Neuronal stem cell (in vitro differentiated cells): ENCODE measurements at places on chromosomes 6 and 20.

GRCh38 chr6:86331265-86331840 lies 606.0 kb upstream of the HTR1E start:
- no peak for DNase-seq

DNA sequence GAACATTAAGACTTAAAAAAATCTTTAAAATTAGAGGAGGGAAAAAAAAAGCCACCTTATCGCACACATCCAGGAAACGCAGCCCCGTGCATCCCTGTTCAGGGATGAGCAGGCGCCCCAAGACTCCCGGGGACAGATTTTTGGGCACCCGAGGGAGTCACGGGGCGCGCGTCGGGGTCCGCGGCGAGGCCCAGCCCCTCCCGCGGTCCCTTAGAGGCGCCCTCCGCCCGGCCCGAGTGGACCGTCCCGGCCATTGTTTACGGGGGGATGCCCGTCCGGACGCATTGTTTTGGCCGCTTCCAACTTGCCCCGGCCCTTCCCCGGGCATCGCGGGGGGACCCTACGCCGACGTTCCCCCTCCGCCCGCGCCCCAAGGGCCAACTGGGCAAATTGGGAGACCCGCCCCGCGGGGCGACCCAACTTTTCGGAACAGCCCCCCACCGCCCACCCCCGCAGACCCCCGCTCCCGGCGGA lies 610 bp downstream of the ZNF217 start:
- DNase-seq: no peak

DNA sequence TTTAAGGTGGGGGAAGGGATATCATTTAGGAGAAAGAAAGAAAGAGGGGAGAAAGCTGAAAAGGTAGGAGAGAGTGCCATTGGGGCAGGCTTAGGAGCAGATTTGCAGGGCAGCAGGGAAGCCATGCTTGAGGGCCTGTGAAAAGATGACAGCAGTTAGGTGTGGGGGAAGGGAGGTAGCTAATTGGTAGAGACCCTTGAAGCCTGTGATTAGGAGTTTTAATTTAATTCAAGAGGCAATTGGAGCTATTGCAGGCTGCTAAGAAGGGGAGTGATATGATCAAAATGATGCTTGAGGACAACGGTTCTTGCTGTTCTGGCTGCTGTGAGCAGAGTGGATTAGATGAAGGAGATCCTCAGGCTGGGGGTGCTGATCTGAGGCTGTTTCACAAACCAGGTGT lies 24.5 kb upstream of the SEC63 start:
- no peak for DNase-seq

DNA sequence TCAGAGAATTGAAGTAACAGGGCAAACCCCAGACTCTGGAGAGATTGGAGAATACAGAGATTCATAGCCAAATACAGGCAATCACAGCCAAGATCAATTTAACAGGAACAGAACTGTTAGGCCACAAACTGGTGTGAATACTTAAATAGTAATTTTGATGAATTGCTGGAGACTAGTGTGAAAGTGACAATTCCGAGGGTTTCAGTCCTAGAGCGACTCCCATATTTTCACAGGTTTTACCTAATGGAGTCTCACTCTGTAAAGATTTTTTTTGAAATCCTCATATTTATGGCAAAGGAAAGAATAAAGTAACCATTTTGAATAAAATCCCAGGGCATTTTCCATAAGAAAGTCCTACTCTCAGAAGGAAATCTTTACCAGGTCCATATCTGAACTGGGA lies 135.5 kb downstream of the MMUT start:
- DNase-seq: no peak

- no peak for DNase-seq
These were observed 518.1 kb upstream of the JARID2 start for GRCh38 chr6:14727494-14728395.

GRCh38 chr20:7355051-7355450 lies 585.2 kb downstream of the HAO1 start:
- no peak for DNase-seq

- no peak for DNase-seq
These were observed 132.8 kb downstream of the DOK5 start for GRCh38 chr20:54608039-54608745.

- DNase-seq: no peak
These were observed 120.1 kb upstream of the TCF21 start for GRCh38 chr6:133768656-133769295.

DNA sequence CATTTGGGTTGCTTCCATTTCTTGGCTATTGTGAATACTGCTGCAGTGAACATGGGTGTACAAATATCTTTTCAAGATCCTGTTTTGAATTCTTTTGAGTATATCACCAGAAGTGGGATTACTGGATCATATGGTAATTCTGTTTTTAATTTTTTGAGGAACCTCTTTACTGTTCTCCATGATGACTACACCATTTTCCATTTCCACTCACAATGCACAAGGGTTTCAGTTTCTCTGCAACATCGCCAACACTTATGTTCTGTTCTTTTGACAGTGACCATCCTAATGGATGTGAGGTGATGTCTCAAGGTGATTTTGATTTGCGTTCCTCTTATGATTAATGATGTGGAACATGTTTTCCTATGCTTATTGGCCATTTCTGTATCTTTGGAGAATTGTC lies 214.4 kb upstream of the ZFP64 start:
- DNase-seq: no peak

DNA sequence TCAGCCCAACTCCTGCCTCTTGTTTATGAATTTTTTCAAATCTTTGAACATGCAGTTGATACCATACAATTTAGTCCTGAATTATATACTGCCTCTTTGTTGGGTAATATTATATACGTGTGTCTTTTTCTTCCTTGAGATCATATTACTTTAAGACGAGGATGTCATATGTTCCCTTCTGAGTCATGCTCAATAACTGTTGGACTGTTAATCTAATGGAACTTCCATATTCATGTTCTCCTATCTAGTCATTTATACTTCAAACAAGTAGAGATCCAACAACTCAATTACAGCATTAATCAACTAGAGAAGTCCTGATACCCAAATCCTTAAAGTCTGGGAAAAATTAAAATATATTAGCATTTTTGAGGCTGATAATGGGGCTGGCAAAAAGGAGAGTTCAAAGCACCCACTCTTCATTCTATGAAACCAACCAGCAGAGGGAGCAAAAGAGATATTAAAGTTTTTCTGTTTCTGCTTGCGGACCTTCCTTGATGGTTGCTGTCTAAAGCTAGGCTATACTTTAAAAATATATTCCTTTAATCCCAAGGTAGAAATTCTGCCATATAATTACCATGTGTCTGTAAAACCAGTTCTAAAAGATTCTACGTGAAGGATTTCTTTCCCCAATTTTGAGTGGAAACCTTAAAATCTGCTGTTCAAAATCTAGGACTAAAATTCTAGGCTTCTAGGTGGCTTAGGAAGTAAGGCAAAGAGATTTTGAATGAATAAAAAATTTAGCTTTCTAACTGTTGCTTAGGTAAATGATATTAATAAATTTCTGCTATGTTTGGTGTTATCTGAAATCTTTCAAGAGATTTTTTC lies 498.9 kb downstream of the BCKDHB start:
- peak; percentile 30 for DNase-seq

- no peak for DNase-seq
These were observed 823.2 kb downstream of the DHX35 start for GRCh38 chr20:39785252-39785917.

DNA sequence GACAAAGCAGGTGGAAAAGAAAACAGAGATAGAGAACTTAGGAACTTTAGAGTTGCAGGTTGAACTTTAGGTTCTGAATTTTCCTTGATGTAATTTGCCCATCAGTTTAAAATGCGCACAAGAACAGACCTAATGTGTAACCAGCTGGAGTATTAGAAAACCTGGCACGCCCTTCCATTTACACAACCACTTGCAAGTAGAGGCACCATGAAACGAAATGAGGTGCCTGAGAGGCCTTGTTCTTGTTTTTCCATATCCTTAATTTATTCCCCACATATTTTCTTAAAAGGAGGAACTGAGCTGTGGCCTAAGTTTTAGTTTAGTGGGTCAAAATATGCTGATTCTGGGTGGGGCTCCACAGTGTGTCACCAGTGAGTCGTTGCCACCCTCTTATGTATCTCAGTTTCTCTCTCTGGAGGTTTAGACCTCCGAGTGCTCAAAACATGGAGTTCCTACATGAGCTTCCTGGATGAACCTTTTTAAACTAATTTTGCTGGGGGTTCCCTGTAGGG lies 17.2 kb upstream of the IL22RA2 start:
- DNase-seq: no peak

GRCh38 chr6:82877213-82878195 lies 188.1 kb downstream of the UBE3D start:
- DNase-seq: no peak

DNA sequence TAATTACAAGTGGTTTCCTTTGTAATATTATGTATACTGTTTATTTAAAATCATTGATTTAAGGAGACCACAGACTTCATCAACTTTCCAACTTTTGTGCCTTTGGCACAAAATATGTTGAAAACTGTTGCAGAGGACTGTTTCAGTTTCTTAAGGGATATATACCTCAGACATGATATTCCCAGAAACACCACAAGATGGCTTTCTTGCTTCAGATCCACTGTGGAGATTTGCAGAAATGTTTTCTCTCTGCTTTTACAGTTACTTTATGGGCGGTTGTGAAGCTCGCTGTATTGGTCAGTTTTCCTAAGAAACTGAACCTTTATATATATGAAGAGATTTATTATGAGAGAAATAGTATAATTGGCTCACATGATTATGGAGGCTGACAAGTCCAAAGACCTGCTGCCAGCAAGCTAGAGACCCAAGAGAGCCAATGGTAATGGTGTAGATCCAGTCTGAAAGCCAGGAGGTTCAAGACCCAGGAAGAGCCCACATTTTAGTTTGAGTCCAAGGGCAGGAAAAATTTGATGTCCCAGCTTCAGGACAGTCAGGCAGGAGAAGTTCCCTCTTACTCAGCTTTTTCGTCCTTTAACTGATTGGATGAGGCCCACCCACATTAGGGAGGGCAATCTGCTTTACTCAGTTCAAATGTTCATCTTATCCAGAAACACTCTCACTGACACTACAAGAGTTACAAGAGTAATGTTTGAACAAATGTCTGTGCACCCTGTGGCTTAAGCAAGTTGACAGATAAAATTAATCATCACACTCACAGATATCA lies 12.8 kb downstream of the ME1 start:
- DNase-seq: peak; percentile 9

- DNase-seq: no peak
These were observed 10.8 kb downstream of the HLA-DQB2 start for GRCh38 chr6:32752580-32752979.

DNA sequence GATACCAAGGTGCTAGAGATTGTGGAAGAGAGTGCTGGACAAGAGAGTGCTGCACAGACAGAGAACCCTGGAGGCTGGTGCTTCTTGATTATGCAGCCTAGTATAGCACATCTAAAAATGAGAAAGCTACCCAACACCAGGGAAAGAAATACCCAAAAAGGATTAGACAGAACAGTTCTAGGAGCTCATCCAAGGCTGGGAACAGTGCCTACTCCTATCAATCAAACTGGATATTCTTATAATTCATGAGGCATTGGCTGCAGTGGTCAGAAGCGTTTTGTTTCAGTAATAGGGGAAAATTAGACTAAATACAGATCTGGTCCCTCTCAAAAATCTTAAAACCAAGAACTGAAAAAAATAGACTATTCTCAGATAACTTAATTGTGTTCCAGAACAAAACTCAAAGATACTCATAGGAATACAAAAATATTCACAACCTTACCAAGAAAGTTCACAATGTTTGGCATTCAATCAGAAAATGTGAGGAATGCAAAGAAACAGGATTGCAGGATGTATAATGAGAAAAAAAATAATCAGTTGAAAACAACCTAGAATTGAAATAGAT lies 222.9 kb downstream of the EPHA7 start:
- no peak for DNase-seq

GRCh38 chr6:5518936-5519491 lies 257.7 kb downstream of the FARS2 start:
- DNase-seq: no peak

DNA sequence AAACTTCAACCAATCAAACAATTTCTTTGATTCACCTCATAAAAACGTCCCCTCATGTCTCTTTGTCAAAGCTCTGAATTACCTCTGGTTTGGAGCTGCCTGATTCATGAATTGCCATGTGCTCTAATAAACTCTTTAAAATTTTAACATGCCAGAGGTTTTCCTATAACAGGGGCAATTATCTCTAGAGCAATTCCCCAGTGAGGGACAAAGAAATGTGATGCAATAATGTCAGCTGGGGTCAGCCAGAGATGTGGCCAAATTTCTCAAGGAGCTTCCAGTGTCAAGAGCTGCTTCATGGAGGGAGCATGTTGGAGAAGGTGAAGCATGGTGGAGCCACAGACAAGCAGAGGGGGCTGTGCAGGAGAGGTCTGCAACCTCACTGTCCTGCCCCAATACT lies 38.7 kb upstream of the RFPL4B start:
- DNase-seq: no peak

GRCh38 chr6:100339574-100340255 lies 125.0 kb downstream of the SIM1 start:
- no peak for DNase-seq

GRCh38 chr20:58538752-58539151 lies 23.6 kb upstream of the APCDD1L start:
- no peak for DNase-seq

DNA sequence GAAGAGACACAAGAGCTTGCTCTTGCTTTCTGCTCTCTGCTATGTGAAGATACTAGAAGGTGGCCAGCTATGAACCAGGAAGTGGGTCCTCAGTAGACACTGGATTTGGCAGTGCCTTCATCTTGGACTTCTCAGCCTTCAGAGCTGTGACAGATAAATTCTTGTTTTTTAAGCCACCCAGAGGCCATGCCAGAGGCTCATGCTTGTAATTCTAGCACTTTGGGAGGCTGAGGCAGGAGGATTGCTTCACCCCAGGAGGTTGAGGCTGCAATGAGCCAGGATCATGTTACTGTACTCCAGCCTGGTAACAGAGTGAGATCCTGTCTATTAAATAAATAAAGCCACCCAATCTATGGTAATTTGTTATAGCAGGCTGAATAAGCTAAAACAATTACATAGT lies 185.5 kb upstream of the SALL4 start:
- no peak for DNase-seq

DNA sequence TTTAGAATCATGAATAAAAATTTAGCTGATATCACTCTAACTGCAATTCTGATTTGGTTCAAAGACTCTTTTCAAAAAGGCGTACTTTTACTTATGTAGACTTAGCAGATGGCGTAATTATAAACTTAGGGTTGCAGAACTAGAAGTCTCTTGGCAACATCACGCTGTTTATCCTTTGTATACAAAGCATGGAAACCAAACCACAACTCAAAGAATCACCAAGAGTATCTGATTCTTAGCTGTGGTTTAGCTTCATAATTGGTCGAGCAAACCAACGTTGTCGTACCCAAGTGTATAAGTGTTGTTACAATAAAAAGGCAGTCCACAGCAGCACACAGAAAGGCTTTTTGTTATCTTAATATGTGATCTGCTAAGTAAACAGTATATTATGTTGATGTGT lies 18.2 kb downstream of the STMND1 start:
- DNase-seq: no peak

- DNase-seq: peak; percentile 43
These were observed 17.5 kb downstream of the MRPS18A start for GRCh38 chr6:43669922-43670622.
